ENCODE measurements at places on chromosomes 5 and 9.

DNA sequence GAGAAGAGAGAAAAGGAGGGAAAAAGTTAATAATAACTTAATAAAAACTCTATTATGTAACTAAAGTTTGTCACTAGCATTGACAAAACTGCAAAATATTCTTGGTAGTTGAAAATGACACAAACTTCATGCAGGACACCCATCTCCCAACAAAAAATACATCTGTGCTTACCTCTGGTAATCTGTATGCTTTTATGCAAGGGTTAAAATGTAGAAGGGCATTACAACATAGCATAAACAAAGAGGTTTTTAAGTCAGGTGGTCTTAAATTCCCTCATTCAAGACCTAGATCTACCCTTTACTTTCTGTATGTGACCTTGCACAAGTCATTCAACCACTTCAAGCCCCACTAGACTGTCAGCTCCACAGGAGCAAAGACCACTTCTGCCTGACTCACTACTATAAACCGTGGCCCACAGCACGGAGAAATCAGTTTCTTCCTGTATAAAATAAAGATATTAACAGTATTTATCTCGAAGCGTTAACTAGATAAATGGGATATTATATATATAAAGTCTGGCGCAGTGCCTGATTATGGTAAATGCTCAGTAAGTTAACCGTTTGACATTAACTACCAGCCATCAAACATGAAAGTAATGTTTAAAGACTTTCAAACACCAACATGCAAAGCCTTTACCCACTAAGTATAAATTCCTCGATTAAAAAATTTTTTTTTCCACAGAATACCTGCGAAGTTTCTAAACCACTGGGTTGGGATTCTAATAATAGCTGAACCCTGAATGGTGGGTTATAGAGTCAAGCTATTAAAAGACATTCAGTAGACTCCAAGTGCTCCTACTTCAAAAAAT, 2.0 kb downstream of the FBXL17 start:
- DNase-seq = no peak

GRCh38 chr5:132491368-132492364, 1.1 kb upstream of the IRF1 start:
- DNase-seq = no peak

DNA sequence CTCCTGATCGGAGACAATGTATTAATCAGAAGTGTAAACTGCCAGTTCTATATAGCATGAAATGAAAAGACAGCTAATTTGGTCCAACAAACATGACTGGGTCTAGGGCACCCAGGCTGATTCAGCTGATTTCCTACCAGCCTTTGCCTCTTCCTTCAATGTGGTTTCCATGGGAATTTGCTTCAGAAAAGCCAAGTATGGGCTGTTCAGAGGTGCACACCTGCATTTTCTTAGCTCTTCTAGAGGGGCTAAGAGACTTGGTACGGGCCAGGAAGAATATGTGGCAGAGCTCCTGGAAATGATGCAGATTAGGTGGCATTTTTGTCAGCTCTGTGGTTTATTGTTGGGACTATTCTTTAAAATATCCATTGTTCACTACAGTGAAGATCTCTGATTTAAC, 22.4 kb downstream of the IL7R start:
- DNase-seq = no peak

DNA sequence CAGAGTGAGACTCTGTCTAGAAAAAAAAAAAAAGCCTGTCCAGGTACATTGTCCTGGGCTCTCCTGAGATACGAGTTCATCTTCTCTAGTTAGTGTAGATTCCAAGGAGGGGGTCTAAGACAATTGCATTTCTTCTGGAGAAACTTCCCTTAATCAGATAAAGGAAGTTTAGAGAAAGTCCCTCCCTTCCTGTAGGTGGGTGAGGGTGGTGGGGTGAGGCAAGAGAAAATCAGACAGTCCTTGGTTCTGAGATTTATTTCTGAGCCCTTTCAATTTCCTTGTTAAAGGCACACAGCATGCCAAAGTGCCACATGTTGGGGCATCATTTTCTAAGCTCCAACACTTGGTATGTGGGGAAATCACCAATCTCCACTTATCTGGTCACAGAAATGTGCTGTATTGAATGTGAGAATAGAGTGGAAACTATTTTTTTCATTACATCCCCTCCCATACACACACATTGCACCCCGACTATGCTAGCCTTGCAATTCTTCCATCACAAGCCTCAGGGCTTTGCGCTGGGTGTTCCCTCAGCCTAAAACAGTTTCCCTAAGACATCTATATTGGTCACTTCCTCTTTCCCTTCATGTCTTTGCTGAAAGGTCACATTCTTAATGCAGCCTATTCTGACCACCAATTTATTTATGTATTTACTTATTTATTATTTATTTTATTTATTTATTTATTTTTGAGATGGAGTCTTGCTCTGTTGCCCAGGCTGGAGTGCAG, 5.1 kb upstream of the TUT7 start:
- no peak for DNase-seq

- DNase-seq = no peak
Measured at GRCh38 chr5:140498591-140498990, 48.9 kb upstream of the EIF4EBP3 start.

- DNase-seq = no peak
Measured at GRCh38 chr9:87862536-87863268, 20.0 kb upstream of the SPATA31E1 start.

GRCh38 chr9:7121055-7121454, 363.3 kb downstream of the KDM4C start:
- DNase-seq = peak; percentile 35

Data from NK-92 treated with Interleukin-12 subunit alpha and Interleukin-12 subunit beta, amount 100 ng/mL, for 24 hours (cell line).